ENCODE measurements at places on chromosomes 16 and 17. TPM values are rescaled to one million over a fixed set of nuclear protein-coding genes. Genes with fewer than 3 reads are reported as not detected.

MEOX1 gene
- 0.81 TPM for total RNA-seq

MNT gene
- 8.7 TPM for total RNA-seq

DPEP3 gene
- total RNA-seq: not detected

KRT12 gene
- not detected for total RNA-seq

MMP2 gene
- total RNA-seq: 108 TPM

DNA sequence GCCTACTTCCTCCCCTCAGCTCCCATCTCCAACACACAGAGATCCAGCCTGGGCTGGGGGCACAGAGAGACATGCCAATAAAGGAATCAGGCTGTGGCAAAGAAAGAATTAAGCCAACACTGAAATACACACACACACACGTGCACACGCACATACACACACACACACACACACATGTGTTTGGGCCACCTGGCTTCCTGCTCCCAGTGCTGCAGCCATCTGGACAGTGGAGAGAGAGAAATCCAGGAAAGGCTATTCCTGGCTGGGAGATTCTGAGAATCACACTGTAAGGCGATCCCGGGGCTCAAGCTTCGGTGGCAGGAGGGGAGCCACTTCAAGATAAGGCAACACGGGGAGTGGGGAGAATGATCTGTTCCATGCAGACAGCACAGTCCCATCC, 72.4 kb downstream of the NOG start:
- no peak for DNase-seq

- DNase-seq: no peak
Observed at GRCh38 chr16:55113210-55113609, 182.5 kb downstream of the IRX5 start.

GRCh38 chr16:30974348-30974747, 10.7 kb upstream of the HSD3B7 start:
- no peak for DNase-seq

- no peak for DNase-seq
Observed at GRCh38 chr17:41153856-41154255, 4.2 kb upstream of the KRTAP4-5 start.

DNA sequence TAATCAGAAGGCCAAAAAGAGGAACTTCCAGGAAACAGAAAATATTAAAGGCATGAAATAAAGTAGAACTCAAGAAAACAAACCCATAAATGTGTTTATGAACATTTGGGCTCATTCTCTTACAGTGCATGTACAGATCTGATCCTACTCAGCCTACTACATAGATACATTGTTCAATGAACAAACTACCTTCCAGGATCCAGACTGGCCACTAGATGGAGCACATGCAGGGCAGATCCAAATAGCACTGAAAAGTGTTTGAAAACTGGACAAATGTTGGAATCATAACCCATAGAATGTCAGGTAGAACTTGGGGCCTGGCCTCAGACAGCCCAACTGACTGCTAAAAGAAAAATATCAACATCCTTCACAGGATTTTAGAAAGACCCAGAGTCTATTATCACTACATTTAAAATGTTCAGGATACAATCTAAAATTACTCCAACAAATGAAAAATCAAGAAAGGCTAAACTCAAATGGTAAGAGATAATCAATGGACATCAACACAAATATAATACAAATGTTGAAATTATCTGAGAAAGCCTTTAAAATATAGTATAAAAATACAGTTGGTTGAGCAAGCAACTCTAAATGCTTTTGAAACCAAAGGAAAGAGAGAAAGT, 122.4 kb upstream of the NUDT7 start:
- no peak for DNase-seq

GRCh38 chr17:4375039-4375748, 8.7 kb upstream of the UBE2G1 start:
- DNase-seq: no peak

DNA sequence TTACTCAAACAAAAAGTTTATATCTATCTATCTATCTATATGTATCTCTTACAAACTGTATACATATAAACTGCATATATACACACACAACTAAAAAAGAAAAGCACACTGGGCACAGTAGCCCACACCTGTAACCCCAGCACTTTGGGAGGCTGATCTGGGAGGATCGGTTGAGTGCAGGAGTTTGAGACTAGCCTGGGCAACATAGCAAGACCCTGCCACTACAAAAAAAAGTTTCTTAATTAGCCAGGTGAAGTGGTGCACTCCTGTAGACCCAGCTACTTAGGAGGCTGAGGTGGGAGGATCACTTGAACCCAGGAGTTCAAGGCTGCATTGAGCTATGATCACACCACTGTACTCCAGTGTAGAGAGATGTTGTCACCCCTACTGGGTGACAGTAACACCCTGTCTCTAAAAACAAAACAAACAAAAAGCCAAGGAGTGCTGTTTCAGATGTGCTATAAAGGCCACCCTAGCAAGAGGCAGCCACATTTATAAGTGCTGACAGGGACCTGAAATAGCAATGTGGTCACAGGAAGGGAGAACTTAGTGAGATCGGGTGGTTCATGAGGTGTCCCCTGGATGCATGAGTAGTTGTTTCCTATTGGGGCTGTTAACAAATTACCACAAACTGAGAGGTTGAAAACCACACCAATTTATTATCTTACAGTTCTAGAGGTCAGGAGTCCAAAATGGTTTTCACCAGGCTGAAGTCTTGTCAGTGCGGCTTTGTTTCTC, 4.8 kb downstream of the CD2BP2 start:
- DNase-seq: no peak

DNA sequence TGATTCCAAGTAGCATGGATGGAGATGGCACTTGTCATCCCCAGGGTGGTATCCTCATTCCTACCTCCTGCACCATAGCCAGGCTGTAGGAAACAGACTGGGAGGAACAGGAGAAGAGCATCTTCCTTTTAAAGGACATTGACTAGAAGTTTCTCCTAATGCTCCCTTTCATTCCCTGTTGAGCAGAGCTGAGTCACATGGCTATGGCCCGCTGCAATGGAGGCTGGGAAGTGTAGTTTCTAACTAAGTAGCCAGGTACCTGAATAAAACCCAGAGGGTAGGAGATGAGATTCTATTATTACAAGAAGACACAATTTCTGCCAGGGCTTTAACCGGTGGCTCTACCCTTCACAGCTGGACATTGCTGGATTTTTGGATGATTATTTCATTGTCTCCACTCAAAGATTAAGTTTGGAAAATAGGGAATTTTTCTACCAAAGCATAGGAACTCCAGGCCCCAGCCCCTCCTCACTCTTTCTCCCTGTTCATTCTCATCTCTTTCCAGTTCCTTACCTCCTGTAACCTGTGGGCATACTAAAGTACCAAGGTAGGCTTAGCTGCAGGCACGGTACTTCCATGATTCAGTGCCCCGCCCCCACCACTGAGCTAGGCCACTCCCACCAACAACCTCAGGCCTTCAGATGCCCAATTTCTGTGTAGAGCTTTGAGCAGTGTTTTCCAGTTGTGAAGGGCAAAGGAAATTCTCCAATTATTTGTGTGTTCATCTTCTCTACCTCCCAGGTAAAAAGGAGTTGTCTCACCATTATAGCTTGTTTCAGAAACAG, 378.3 kb downstream of the CDH13 start:
- no peak for DNase-seq

- DNase-seq: peak; percentile 83
Observed at GRCh38 chr17:81241648-81242420, 2.7 kb downstream of the NDUFAF8 start.

- DNase-seq: no peak
Observed at GRCh38 chr16:14301169-14302030, 230.3 kb downstream of the MRTFB start.

GRCh38 chr16:86294535-86295196, 215.7 kb upstream of the FOXF1 start:
- no peak for DNase-seq

GRCh38 chr17:38464251-38464722, 36.0 kb downstream of the ARHGAP23 start:
- no peak for DNase-seq

DNA sequence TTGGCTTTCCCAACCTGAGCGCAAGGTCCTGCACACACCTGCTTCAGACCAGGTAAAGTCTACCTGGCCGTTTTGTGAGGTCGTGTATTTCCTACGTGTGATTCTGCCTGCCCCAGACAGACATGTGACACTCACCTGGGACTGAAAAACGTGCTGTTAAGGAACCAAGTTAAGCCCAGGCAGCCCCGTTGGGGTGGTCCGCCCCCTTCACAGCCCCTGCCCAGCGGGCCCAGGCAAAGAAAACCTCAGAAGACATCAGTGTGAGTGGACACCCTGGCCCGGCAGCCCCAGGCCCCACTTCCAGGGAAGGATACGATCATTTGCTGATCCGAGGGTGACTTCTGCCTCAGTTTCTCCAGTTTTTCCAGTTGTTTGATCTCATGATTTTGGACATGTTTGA, 4.7 kb downstream of the CIBAR2 start:
- DNase-seq: no peak

Measured in pancreas (tissue), 10 donors.